Stimulated activated CD8-positive, alpha-beta memory T cell treated with anti-CD3 and anti-CD28 coated beads, Interleukin-15, amount 100 ng/mL, for 4 hours (primary cell): ENCODE measurements at places on chromosomes 3 and 15.

DNA sequence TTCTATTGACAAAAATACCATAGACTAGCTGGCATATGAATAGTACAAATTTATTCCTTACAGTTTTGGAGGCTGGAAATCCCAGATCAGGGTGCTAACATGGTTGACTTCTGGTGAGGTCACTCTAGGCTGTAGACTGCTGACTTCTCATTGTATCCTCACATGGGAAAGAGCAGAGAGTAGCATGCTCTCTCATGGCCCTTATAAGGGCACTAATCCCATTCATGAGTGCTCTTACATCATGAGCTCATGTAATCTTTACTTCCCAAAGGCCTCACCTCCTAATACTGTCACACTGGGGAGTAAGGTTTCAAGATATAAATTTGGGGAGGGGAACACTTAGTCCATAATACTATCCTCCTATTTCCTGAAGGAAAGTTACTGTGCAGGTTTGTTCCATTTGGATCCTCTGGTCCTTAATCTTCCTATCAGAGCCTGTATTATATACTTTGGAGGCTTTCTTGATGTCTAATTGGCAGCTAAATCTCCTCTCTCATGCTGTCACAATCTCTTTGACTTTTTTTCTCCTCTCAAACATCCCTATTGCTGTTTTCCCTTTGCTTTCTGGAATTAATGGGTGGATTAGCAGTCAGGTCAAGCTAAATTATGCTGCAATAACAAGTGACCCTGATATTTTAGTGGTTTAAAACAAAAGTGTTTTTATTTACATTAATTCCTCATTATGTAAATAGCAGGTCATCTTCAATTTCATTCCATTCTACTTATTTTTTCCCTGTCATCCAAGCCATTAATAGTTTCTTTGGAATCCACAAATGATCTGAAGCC lies 23.1 kb upstream of the LEKR1 start:
- no peak for DNase-seq

- DNase-seq: no peak
Observed at GRCh38 chr15:50168783-50169411, 13.1 kb upstream of the SLC27A2 start.

DNA sequence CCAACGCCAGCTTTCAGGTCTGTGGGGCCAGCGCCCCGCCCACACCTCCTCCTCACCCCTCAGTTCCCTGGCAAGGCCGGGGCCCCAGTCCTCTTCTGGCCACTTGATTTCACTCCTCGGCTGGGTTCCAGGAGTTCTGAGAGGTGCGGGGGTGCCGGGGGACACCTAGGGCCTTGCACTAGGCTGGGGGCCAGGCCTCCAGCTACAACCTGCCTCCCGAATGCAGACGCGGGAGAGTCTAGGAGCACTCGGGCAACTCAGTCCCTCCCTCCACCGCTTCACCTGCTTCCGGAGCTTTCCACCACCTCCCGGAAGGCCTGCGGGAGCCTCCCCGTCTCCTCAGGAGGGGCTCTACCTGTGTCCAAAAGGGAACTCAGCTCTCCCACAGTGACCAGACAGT lies 35.6 kb downstream of the TNK2 start:
- no peak for DNase-seq

DNA sequence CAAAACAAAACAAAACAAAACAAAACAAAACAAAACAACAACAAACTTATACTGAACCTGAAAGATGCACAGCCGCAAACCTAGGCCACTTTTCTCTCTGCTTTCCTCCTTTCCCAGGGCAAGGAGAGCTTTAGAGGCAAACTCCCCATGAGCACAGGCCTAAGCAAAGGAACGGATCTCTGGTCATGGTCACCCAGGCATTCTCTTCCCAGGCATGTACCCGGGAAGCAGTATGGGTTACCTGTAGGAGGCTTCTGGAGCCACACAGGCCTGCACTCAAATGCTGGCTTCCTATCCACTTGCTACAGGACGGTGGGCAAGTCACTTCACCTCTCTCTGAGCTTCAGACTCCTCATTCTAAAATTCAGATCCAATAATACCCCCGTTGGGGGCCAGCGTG lies 171.8 kb downstream of the SMAD6 start:
- no peak for DNase-seq

DNA sequence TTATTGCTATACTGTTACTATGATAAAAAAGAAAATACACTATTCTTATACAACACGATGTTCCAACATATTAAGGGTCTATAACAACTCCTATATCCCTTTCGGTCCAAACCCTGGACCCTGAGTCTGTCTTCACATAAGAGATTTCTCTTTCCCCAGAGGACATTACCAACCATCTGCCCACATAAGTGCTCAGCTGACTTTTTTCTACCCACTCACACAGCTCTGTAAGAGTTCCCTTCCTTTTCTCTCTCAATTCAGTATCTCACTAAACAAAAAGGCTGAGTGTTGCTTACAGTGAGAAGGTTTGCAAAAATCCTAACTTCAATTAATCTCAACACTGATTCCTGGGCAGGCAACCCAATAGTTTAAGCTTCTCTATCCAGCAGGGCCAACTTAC lies 30.5 kb downstream of the ITGB5 start:
- no peak for DNase-seq

DNA sequence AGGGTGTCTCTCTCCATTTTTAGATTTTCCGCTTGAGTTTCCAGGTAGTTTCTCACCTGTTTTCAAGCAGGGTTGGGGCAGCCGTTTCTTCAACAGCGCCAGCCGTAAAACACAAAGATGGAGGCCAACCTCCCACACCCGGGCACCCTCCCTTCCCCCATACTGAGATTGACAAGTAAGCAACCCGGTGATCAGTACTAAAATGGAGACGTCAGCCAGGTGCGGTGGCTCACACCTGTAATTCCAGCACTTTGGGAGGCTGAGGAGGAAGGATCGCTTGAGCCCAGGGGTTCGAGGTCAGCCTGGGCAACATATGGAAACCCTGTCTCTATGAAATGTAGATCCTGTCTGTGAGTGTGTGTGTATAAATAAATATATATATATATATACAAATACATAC lies 903 bp upstream of the ZSCAN2 start:
- no peak for DNase-seq

- no peak for DNase-seq
Observed at GRCh38 chr15:83379579-83379959, 67.6 kb upstream of the SH3GL3 start.

DNA sequence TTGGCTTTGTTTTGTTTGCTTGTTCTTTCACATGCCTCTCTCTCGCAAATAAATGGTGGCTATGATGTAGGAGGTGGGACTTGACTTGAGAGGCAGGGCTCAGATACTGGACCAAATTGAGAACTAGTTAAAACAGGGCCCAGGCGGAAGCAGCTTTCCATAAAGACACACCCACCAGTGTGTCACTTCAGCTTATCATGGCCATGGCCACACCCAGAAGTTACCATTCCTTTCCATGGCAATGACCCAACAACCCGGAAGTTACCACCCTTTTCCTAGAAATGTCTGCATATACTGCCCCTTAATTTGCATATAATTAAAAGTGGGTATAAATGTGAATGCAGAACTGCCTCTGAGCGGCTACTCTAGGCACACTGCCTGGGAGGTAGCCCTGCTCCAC lies 62.6 kb upstream of the CNTN4 start:
- no peak for DNase-seq

DNA sequence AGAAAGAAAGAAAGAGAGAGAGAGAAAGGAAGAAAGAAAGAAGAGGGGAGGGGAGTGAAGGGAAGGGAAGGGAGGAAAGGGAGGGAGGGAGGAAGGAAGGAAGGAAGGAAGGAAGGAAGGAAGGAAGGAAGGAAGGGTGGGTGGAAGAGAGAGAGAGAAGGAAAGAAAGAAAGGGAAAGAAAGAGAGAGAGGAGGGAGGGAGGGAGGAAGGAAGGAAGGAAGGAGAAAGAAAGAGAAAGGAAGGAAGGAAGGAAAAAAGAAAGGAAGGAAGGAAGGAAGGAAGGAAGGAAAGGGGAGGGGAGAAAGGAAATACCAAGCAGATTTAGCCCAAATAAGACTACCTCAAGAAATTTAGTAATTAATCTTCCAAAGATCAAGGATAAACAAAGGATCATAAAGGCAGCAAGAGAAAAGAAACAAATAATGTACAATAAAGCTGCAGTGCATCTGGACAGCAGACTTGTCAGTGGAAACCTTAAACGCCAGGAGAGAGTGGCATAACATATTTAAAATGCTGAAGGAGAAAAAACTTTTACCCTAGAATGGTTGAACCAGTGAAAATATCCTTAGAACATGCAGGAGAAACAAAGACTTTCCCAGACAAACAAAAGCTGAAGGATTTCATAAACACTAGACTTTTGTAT lies 427.6 kb downstream of the TBL1XR1 start:
- no peak for DNase-seq

DNA sequence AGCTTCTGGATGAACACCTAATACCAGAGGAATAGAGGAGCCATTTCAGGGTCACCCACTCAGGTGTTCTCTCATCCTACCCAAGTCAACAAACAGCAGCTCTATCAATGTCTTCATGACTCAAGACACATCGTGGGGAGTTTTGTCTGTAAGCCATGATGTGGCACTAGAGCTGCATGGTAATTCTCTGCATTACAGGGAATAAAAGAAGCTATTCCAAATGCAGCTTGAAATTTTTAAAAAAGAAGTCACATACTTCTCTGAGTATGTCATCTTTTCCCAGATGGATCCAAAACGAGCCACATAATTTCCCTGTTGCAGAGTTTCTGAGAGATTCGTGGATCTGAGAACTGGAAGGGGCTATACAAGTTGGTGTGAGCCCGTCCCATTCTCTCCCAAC lies 6.1 kb upstream of the THSD4 start:
- DNase-seq: no peak

DNA sequence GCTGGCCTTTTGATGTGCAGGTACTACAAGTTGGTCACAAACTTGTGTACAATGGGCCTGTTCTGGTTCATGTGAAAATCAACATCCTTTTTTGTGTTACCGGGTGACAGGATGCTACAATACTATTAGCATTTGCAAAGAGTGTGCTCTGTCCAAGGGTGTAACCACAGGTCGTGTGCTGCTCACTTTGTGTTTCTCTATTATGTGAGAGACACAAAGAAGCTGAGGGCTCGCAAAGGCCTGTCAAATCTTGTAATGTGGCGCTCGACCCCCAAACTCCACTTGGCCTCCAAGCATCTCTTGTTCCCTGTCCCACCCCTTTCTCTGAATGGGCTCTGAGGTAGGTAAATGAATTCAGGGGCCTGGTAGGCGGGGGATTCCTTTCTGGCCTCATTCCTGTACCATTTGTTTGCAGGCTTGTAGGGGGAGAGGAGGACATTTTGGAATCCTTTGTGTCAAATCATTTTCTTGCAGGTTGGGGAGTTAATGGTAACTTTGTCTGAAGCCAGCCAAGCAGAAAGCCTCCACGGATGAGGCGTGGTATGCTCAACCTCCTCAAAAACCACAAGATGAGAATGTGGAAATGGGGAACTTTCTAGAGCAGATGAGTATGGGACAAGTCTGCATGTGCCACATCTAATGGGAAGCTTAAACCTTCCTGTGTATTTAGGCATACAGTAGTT lies 109.1 kb downstream of the OPA1 start:
- no peak for DNase-seq

GRCh38 chr15:47971637-47972036 lies 149.2 kb upstream of the SLC24A5 start:
- DNase-seq: no peak

DNA sequence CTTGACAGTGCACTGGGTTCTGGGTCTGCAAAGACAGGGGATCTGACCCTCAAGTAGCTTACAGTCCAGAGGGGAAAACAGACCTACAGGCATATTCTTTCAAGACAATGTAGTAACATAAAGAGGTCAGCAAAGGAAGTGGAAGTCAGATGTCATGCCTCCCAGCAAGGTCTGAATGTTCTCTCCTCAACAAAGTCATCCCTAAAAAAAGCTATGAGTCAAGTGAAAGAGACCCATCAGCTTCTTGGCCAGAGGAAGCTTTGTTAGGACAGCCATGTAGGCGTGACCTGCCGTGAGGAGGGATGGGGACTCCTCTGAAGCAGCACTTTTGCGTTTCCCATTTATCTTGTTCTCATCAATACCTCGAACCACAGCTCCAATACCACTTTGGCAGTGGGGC lies 331.6 kb upstream of the NR2F2 start:
- no peak for DNase-seq

GRCh38 chr3:31988271-31988670 lies 6.7 kb downstream of the ZNF860 start:
- DNase-seq: no peak

GRCh38 chr3:193693774-193694173 lies 100.8 kb downstream of the OPA1 start:
- DNase-seq: no peak

DNA sequence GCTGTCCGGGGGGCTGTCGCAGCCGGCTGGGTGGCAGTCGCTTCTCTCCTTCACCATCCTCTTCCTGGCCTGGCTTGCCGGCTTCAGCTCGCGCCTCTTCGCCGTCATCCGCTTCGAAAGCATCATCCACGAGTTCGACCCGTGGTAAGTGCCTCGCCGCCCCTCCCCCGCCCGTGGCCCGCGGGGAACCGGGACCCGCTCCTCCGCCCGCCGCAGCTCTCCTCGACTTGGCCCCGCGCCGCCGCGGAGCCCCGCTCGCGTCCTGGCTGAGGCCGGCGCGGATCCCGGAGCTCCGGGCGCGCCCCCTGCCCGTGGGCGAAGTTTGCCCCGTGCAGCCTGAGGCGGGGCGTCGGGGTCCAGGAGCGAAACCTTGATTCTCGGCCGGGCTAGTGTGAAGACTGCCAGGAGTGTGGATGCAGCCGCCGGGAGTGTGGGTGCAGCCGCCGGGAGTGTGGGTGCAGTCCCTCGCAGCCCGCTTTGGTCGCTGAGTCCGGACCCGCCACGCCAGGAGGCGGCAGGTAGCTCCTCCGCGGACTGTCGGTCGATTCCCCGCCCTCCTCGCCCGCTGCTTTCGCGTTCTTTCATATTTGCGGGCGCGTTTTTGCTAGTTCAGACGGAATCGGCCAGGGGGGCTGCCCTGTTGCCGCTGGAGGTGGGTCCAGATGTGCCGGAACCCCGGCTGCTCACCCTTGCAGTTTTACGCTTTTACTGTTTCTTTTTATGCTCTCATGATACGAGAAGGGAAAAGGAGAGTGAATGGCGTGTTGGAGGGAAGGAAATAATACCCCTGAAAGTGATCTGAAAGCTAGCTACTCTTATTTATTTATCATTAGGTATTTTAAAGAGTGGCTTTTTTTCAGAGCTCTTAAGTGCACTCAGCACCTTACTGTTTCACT lies 692 bp downstream of the STT3B start:
- peak; percentile 23 for DNase-seq

- DNase-seq: no peak
Observed at GRCh38 chr15:48565560-48566482, 79.7 kb downstream of the FBN1 start.

GRCh38 chr3:23435318-23435717 lies 232.2 kb downstream of the UBE2E2 start:
- no peak for DNase-seq

DNA sequence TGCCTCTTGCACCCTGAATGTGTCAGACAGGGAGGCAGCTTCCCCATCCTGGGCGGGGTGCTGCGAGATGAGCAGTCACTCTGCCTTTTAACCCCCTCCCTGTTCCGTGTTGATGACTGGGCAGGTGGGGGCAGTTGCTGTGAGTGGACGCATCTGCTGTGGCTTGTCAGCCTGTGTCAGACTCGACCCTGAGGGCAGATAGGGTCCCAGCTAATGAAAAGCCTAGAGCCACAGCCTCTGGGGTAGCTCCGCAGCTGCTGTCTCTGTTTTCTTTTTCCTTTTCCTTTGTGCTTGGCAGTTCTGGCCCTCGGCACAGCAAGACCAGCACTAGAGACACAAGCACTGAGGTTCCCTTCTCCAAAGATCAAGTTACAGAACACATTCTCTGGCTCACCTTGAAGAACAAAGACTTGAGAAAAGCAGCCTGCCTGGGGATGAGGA lies 43.0 kb upstream of the GLCE start:
- DNase-seq: no peak
